ENCODE measurements at places on chromosomes 4 and X. TPM values are rescaled to one million over a fixed set of nuclear protein-coding genes. Genes with fewer than 3 reads are reported as not detected.

- DNase-seq = no peak
- no peaks in the 10 kb centered on the region for H3K36me3 ChIP-seq
- no peak overlapping the region for H3K4me3 ChIP-seq
These were observed 59.6 kb downstream of the SEC24D start for GRCh38 chr4:118776157-118776954.

- no peak overlapping the region for H3K27ac ChIP-seq
- DNase-seq = no peak
- H3K27me3 ChIP-seq = no peaks in the 10 kb centered on the region
- no peaks in the 10 kb centered on the region for H3K36me3 ChIP-seq
- peaks cover 9% of the 10 kb centered on the region for H3K4me1 ChIP-seq
- no peak overlapping the region for H3K4me3 ChIP-seq
These were observed 15.7 kb downstream of the CCKAR start for GRCh38 chr4:26474551-26474950.

The PLAC1 gene
- not detected for total RNA-seq

DNA sequence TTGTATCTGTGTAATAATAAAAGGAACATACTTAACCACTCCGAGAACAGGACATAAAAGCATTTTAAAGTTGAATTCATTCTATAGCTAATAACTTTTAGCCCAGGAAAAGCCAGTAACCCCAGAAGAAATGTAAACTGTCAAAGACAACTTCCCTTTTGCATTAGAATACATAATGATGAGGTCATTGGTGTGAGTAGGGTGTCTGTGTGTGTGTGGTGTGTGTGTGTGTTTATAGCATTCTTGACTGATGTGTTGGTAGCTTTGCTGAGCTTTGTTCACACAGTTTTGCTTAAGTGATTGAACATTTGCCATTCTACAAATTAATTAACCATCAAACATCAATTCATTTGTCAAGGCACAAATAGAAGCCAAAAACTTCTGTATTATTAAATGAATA lies 559.6 kb downstream of the ARAP2 start:
- no peaks in the 10 kb centered on the region for H3K4me1 ChIP-seq
- no peaks in the 10 kb centered on the region for H3K27me3 ChIP-seq
- no peak overlapping the region for H3K27ac ChIP-seq
- no peaks in the 10 kb centered on the region for H3K36me3 ChIP-seq
- DNase-seq = no peak

- no peaks in the 10 kb centered on the region for H3K27me3 ChIP-seq
- no peak overlapping the region for H3K4me3 ChIP-seq
- no peaks in the 10 kb centered on the region for H3K4me1 ChIP-seq
- peak; percentile 63 for DNase-seq
These were observed 139.5 kb downstream of the SH3KBP1 start for GRCh38 chrX:19747652-19748610.

The RTL5 gene
- 4.3 TPM for total RNA-seq

The OCRL gene
- 18.5 TPM for total RNA-seq

The ENAM gene
- total RNA-seq = not detected

- H3K27me3 ChIP-seq = no peaks in the 10 kb centered on the region
- H3K36me3 ChIP-seq = no peaks in the 10 kb centered on the region
- no peak overlapping the region for H3K4me3 ChIP-seq
- no peak overlapping the region for H3K27ac ChIP-seq
These were observed 20.2 kb downstream of the TLR10 start for GRCh38 chr4:38762560-38762959.

Measured in sigmoid colon (tissue), 7 donors.